ENCODE measurements at places on chromosomes 16 and 17.

- DNase-seq = no peak
- H3K4me1 ChIP-seq = peaks cover 8% of the 10 kb centered on the region
- H3K27me3 ChIP-seq = no peaks in the 10 kb centered on the region
- no peaks in the 10 kb centered on the region for H3K36me3 ChIP-seq
Observed at GRCh38 chr17:10155371-10156076, 42.9 kb downstream of the GAS7 start.

- H3K27me3 ChIP-seq = no peaks in the 10 kb centered on the region
- H3K27ac ChIP-seq = no peak overlapping the region
- no peak overlapping the region for H3K4me3 ChIP-seq
- DNase-seq = no peak
Observed at GRCh38 chr16:14325502-14326401, 254.6 kb downstream of the MRTFB start.

GRCh38 chr17:42270170-42270535 is 6.0 kb downstream of the STAT5B start:
- H3K4me3 ChIP-seq = no peak overlapping the region
- no peaks in the 10 kb centered on the region for H3K27me3 ChIP-seq
- no peak overlapping the region for H3K27ac ChIP-seq
- H3K4me1 ChIP-seq = peaks cover 3% of the 10 kb centered on the region
- DNase-seq = no peak

GRCh38 chr16:24208710-24209109 is 47.4 kb upstream of the CACNG3 start:
- DNase-seq = peak; percentile 93
- peaks cover 6% of the 10 kb centered on the region for H3K4me1 ChIP-seq
- no peak overlapping the region for H3K27ac ChIP-seq
- H3K36me3 ChIP-seq = no peaks in the 10 kb centered on the region
- H3K4me3 ChIP-seq = no peak overlapping the region
- no peaks in the 10 kb centered on the region for H3K27me3 ChIP-seq
